A549 treated with AZD2906 at 1 μM for 4 hours (cell line): ENCODE measurements at places on chromosomes 3 and 15. TPM values are rescaled to one million over a fixed set of nuclear protein-coding genes. Genes with fewer than 3 reads are reported as not detected.

C3orf18 gene
- total RNA-seq = 2.1 to 2.7 TPM (median 2.4 TPM) in 5 replicates

PLA1A gene
- total RNA-seq = 0.17 to 0.53 TPM (median 0.30 TPM) in 5 replicates

SLC12A1 gene
- not detected in 5 replicates for total RNA-seq

SPESP1 gene
- not detected in 5 replicates for total RNA-seq

COL6A6 gene
- total RNA-seq = not detected in 5 replicates

LRRIQ4 gene
- total RNA-seq = not detected in 5 replicates

PTX3 gene
- 0.93 to 1.3 TPM (median 1.1 TPM) in 5 replicates for total RNA-seq

ANXA2 gene
- 5,144 to 6,048 TPM (median 5,358 TPM) in 5 replicates for total RNA-seq

PEX11A gene
- total RNA-seq = 7.2 to 9.8 TPM (median 9.5 TPM) in 5 replicates

CYP1A2 gene
- total RNA-seq = not detected in 5 replicates

PPP2R3A gene
- total RNA-seq = 1.4 to 2.9 TPM (median 1.8 TPM) in 5 replicates

GOLGA8S gene
- total RNA-seq = 0.11 to 0.17 TPM (median 0.14 TPM) in 5 replicates

SUSD5 gene
- total RNA-seq = 2.9 to 4.6 TPM (median 3.7 TPM) in 5 replicates

SLC28A1 gene
- not detected in 5 replicates for total RNA-seq

SLC24A5 gene
- total RNA-seq = not detected in 5 replicates

ALG1L2 gene
- total RNA-seq = not detected in 5 replicates

ACP3 gene
- total RNA-seq = 0.03 to 0.11 TPM (median 0.05 TPM) in 3 of 5 replicates, not detected in the others

ITPKA gene
- total RNA-seq = 6.5 to 12.4 TPM (median 10.2 TPM) in 5 replicates

CDHR4 gene
- 0.12 to 0.42 TPM (median 0.28 TPM) in 5 replicates for total RNA-seq

AADAC gene
- total RNA-seq = 9.2 to 11.5 TPM (median 10.1 TPM) in 5 replicates

ANKRD34C gene
- total RNA-seq = not detected in 5 replicates

CLDN1 gene
- 15.3 to 20.2 TPM (median 18.5 TPM) in 5 replicates for total RNA-seq

DLL4 gene
- total RNA-seq = 2.0 to 2.9 TPM (median 2.5 TPM) in 5 replicates

TMA7 gene
- total RNA-seq = 257 to 329 TPM (median 291 TPM) in 5 replicates

GOLGA6A gene
- 0.07 to 0.15 TPM (median 0.11 TPM) in 5 replicates for total RNA-seq

LRRC31 gene
- total RNA-seq = not detected in 5 replicates

GUCA1C gene
- total RNA-seq = not detected in 5 replicates

GHSR gene
- not detected in 5 replicates for total RNA-seq

PP2D1 gene
- total RNA-seq = not detected in 5 replicates

TRIM42 gene
- total RNA-seq = not detected in 5 replicates

NEIL1 gene
- 1.4 to 3.8 TPM (median 3.0 TPM) in 5 replicates for total RNA-seq

CACNA2D2 gene
- 0.45 to 0.71 TPM (median 0.53 TPM) in 5 replicates for total RNA-seq

PRR23E gene
- total RNA-seq = not detected in 5 replicates

MELTF gene
- 48.0 to 60.8 TPM (median 53.4 TPM) in 5 replicates for total RNA-seq

GREM1 gene
- 2.4 to 6.9 TPM (median 2.7 TPM) in 5 replicates for total RNA-seq

RNU5B-1 gene
- not detected in 5 replicates for total RNA-seq

SLC2A2 gene
- not detected in 5 replicates for total RNA-seq

ZPLD1 gene
- 0.02 to 0.06 TPM (median 0.03 TPM) in 4 of 5 replicates, not detected in the other for total RNA-seq

IGSF10 gene
- 0.24 to 0.49 TPM (median 0.32 TPM) in 5 replicates for total RNA-seq

SERPINI2 gene
- total RNA-seq = not detected in 5 replicates

RHCG gene
- total RNA-seq = 37.6 to 51.2 TPM (median 44.0 TPM) in 5 replicates

BOC gene
- total RNA-seq = 4.8 to 6.4 TPM (median 5.5 TPM) in 5 replicates

PLA2G4F gene
- total RNA-seq = 0.05 TPM in 1 of 5 replicates, not detected in the others

SSUH2 gene
- 0.60 to 1.1 TPM (median 1.0 TPM) in 5 replicates for total RNA-seq
